ENCODE measurements at places on chromosomes 1 and 21.

- no peak for DNase-seq
These were observed 75.5 kb upstream of the ATP5PO start for GRCh38 chr21:33991133-33991532.

- DNase-seq: no peak
These were observed 101.6 kb downstream of the BRINP3 start for GRCh38 chr1:190376044-190376443.

DNA sequence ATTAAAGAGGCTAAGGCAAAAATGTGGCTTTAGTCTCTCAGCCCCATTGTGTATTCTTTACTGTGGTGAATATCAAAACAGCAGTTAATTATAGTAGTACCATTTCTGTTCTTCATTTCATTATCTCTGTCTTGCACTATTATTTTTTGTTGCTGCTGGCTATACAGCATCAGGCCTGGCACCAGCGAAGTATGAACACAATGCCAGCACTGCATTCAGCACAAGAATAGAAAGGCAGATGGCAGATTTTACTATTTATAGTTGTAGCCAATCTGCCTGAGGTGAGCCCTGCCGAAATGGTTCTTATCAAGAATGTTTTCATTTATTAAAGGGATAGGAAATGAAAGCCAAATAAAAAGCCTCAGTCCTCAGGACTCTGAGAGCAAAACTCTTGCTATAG, 72.1 kb downstream of the GPR52 start:
- DNase-seq: peak; percentile 56

DNA sequence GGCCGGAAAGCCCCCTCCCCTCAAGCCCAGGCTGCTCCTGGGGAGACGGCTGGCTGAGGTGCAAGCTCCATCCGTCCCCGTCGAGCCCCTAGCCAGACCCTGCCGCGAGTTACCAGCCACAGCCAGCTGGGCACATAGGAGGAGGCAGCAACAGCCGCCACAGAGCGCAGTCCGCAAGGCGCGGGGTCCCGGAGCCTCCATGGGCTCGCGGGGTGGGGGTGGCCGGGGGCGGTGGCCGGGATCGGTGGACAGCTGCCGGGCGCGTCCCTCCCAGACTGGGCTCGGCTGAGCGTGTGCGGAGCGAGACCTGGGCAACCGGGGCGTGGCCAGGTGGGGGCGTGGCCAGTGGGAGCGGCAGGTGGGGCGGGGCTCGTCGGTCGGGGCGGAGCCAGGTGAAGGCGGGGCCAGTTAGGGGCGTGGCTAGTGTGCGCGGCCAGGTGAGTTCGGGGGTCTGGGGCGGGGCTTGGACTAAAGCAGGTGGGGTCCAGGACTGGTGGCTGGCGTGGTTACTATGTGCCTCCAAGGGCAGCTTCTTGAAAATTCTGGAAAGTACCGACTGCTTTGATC, at the start of gene CD164L2:
TSS of gene CD164L2 (minus strand) at position 295 of the 567 bp plus-strand sequence. CDS start at position 201, 94 bp downstream.
- peak; percentile 50 for DNase-seq

DNA sequence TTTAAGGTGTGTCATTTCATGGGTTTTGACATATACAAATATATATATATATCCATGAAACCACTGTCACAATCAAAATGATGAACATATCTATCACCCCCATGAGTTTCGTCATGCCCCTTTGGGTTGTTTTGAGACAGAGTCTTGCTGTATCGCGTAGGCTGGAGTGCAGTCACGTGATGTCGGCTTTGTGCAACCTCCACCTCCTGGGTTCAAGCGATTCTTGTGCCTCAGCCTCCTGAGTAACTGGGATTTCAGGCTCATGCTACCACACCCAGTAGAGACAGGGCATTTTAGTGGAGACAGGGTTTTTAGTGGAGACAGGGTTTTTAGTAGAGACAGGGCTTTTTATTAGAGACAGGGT, 8.0 kb downstream of the HJV start:
- DNase-seq: no peak

DNA sequence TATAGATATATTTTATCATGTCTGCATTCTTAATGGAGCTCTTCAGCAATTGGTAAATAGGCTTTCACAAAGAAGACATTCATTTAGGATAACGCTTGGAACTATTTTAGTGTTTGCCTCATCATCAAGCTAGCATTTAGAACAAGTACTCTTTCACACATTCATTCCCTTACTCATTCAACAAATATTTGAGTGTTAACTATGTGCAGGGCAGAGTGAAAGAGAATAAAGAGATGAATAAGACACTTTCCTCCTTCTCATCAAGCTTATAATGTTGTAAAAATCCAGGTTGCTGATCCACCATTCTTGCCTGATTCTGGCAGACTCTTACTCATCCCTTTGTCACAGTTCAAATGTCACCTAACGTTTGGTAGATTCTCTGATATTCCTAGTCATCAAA, 386.3 kb upstream of the BEND5 start:
- DNase-seq: no peak

- DNase-seq: no peak
These were observed 36.6 kb upstream of the KCTD3 start for GRCh38 chr1:215530401-215530984.

- DNase-seq: no peak
These were observed 95.3 kb upstream of the DISP3 start for GRCh38 chr1:11383553-11384169.

GRCh38 chr1:154186177-154186576, 5.7 kb downstream of the TPM3 start:
- peak; percentile 84 for DNase-seq

DNA sequence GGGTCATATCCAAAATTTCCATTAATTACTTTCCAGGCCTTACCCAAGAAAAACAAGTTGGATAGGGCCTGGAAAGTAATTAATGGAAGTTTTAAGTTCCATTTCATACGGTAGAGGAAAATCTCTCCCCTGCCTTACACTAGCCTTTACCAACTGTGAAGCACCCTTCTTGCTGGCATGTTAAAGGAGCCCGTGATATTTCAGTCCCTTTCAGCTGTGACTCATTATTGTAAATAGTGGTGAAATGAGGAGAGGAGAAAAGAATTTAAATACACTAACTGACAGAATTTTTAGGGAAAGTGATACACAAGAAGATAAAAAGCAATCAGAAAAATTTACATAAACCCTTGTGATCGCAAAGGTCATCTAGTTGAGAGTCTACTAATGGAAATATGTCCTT, 20.3 kb upstream of the KAZN start:
- no peak for DNase-seq

GRCh38 chr1:62306065-62306464, 13.2 kb downstream of the KANK4 start:
- no peak for DNase-seq

DNA sequence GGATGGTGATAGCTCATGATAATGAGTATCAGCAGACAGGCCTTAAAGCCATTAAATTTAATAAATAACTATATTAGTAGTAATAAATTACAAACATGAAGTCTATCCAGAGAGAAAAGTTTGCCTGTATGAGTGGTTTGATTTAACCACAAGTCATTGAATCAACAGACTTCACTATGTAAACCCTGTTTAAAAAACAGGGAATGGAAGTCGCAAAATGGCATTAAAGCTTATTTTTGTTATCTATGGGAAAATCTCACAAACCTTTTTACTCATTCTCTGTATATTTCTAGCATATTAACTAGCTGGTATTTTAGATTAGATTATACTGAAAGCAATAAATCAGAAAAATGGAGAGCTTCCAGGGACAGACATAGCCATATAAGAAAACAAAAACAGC, 45.3 kb downstream of the SASS6 start:
- no peak for DNase-seq

GRCh38 chr1:215241451-215241850, 158.9 kb downstream of the KCNK2 start:
- DNase-seq: no peak

- DNase-seq: peak; percentile 56
These were observed 108.9 kb downstream of the CAPN8 start for GRCh38 chr1:223556414-223557129.

- DNase-seq: no peak
These were observed 77.1 kb downstream of the DYRK1A start for GRCh38 chr21:37443683-37444082.

DNA sequence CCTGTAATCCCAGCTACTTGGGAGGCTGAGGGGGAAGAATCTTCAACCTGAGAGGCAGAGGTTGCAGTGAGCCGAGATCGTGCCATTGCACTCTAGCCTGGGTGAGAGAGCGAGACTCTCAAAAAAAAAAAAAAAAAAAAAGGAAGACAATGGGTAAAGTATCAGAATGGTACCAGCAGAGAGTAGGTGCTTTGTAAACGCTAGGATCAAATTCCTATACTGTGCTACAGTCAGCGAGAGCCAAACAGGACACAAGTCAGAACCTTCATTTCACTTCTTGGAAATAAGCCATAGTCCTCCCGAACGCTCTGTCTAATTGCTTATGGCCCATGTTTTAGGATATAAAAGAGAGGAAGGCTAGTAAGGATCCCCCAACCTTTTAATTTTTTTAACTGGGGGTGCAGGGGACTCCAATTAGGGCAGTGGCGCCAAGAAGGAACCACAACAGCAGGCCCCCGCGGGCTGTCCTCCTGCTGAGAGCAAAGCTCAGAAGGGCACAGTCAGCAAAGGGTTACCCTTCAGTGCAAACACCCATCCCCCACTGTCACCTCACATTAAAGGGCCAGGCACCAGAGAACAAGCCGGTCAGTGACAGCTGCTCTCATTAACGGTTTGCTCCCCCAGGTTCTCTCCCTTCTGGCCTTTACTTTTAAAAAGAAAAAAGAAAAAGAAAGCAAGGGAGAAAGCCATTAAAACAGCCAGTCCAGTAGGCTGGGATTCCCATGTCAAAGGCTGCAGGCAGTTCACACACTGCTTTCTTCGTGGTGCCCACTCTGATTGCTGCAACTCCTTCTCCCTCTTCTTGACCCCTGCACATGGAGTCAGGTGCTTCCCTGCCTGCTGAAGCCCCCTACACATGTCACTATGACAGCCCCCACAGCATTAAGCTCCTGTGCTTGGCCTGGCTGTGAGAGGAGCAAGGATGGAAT, 69.4 kb downstream of the PLPP3 start:
- no peak for DNase-seq

DNA sequence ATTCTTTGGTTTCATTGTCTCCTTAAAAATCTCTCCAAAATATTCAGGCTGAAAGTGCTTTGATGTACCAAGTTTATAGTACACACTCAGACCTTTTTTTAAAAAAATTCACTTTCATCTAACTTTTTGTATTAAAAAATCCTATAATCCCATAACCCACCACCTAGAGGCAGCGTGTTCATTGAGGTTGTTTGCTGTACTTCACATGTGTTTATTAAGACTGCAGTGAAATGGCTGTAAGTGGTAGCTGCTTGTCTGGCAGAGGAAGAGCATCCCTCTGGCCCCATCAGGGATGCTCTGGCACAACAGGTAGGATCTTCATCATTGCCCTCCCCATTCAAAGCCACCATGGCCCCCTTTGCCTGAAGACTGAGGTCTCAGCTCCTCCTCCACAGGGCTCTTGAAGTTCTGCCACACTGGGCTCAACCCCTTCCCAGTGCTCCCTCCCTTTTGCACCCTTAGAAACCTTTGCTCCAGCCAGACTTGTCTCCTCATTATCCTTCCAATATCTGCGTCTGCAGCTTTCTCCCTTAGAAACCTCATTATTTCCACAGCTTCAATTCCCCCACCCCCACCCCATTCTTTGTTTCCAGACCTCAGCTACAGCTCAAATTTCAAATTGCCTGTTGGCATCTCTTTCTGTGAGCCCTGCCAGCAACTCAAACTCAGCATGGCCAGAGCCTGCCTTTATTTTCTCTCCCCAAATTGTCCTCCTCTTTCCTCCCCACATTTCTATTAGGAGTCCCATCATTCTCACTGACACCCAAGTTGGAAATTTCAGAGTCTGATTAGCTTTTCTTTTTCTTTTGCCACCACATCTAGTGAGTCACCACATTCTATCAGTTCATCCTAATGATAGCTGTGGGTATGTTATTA, 369.6 kb upstream of the USP24 start:
- DNase-seq: no peak

- DNase-seq: peak; percentile 59
These were observed 116.5 kb downstream of the PTPRU start for GRCh38 chr1:29352719-29353420.

DNA sequence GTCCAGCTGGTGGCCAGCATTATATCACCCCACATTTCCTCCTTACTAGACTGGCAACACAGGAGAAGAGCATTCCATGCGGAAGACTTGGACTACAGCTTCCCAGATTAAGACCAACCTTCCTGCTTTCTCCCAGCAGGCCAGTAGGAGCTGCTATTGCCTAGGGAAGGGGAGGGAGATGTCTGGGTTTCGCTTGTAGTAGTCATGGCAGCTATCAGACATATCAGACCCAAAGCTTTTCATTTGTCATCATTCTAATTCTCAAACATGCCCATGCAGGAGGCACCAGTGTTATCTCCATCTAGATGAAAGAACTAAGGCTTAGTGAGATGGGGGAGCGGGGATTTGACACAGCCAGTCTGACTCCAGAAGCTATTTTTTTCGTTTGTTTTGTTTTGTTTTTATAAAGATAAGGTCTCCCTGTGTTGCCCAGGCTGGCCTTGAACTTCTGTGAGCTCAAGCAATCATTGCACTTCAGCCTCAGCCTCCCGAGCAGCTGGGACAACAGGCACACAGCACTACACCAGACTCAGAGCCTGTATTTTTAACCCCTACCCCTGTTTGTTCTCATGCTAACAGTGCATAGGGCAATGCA, 4.5 kb downstream of the PLA2G2A start:
- DNase-seq: peak; percentile 64

- no peak for DNase-seq
These were observed 17.4 kb downstream of the LDLRAP1 start for GRCh38 chr1:25560788-25561187.

GRCh38 chr1:208766832-208767231, 522.6 kb upstream of the PLXNA2 start:
- DNase-seq: no peak
